ENCODE measurements at places on chromosomes 2 and 18.

DNA sequence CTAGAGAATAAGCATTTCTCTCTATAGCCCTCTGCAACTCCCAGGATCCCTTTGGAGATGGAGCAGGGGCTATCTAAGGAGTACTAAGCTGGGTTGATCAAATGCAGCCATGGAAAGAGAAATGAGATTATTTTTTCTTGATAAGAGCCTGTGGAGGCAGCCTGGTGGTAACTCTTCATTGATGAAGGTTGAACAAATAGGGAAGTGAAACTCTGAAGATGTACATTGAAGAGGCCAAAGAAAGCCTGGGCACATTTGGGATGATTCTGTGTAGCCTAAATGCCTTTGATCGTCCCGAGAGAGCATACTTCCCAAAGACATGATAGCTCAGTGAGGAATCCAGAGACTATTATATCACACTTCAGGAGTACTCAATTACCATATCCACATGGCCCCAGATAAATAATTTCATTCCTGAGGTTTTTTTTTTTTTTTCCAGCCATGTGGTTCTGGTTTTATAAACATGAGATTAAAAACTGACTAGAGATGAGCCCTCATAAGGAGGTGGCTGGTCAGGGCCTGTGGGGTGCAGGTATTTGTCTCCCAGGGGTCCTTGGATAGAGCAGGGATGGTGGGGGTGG is 192.5 kb downstream of the TPGS2 start:
- no peak for DNase-seq

DNA sequence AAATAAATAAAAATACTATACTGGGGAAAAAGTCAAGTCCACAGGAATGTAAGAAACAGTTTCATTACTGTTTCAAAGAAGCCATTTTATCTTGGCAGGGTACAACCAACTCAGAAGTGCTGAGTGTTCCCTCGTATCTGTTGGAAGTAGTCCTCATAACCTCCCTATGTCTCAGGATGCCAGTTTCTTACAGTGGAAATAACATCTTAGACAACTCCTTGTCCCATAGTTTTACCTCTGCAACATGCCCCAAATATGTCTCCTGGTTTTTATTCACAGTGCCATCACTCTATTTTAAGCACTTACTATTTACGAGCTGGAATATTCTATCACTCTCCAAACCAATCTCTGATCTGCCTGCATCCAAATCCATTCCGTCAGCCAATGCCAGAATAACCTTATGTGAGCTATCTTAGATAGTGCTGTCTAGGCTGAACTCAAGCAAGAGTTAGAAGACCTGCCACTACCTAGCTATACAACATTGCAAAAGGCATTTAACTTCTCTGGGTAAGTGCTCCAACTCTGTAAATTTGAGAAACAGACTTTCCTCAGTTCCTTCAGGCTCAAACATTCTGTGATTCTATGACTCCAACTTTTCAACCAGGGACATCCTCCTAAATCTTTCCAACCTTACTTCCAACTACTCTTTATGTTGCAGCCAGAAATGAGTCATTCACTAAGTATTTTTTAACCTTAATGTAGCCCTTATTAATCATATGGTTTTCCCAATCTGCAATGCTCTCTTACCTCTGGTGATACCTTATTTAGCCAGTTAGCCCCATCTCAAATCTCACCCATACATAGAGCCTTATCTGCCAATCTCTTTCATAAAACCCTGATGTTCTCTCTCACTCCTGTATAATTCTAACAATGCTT is 66.7 kb downstream of the RTN4 start:
- peak; percentile 27 for DNase-seq

GRCh38 chr18:50009773-50010335 is 185.1 kb downstream of the MYO5B start:
- DNase-seq = no peak

- DNase-seq = no peak
Measured at GRCh38 chr2:45554073-45554741, 56.9 kb downstream of the SRBD1 start.

- DNase-seq = no peak
Measured at GRCh38 chr2:27021253-27022049, 11.3 kb upstream of the TMEM214 start.

DNA sequence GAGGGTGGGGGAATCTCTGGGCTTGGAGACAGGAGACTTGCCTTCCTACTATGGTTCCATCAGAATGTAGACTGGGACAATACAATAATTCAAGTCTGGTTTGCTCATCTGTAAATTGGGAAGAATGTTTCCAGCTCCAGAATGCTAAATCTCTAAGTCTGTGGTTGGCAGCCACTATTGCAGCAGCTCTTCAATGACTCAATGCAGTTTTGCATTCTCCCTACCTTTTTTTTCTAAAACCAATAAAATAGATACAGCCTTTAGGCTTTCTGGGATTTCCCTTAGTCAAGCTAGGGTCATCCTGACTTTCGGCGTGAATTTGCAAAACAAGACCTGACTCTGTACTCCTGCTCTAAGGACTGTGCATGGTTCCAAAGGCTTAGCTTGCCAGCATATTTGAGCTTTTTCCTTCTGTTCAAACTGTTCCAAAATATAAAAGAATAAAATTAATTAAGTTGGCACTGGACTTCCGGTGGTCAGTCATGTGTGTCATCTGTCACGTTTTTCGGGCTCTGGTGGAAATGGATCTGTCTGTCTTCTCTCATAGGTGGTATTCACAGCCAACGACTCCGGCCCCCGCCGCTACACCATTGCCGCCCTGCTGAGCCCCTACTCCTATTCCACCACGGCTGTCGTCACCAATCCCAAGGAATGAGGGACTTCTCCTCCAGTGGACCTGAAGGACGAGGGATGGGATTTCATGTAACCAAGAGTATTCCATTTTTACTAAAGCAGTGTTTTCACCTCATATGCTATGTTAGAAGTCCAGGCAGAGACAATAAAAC is 6.5 kb downstream of the TTR start:
- DNase-seq = peak; percentile 12

DNA sequence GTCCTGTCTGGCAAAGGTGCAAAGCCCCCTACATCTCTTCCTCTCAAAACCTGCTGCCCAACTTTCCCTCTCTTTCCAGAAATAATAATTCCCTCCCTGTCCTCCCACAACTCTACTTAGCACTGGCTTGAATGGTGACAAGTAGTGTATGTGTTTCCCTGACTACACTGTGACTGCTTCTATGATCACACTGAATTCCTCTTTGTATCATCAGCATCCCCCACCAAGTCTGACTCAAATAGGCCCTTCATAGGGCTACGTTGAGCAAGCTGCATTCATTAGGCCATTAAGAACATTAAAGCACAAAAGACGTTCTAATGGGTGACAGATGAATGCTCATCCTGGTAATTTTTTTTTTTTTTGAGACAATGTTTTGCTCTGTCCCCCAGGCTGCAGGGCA is 13.7 kb upstream of the ST3GAL5 start:
- DNase-seq = peak; percentile 22

GRCh38 chr2:40741532-40741931 is 289.6 kb upstream of the SLC8A1 start:
- DNase-seq = no peak

DNA sequence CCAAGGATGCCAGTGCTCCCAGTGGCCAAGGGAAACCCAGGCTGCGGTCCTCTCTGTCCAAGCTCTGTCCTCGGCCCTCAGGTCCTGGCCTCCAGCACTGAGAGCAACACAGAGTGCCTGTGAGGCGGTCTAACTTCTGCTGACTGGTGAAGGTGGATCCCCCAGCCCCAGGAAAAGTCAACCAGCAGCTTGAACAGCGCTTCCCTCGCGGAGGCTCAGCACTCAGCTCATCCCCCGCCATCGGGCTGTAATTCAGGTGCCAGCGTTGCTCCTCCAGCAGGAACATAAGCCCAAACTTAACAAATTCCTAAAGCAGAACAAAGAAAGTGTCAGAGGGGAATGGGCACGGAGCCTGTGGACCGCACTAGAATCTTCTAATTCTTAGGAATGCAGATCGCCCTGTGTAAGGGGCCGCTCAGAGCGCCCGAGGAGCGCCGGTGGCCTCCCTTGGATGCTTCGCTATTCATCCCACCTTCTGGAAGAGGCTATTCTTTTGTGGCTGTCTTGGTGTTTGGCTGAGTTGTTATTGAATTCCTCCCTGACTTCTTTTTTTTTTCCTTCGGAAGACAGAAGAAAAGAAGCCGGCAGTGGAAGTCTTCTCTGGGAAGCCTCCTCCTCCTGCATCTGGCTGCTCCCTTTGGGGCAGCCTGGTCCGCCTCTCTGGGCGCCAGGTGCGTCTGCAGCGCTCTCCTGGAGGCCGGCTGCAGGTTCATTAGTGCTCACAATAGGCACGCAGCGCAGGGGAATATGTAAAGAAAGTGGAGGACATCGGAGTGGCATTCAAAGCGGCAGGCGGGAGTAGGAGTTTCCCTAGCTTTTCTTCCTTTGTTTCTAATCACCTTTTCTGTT is 905.6 kb downstream of the TSN start:
- DNase-seq = no peak

DNA sequence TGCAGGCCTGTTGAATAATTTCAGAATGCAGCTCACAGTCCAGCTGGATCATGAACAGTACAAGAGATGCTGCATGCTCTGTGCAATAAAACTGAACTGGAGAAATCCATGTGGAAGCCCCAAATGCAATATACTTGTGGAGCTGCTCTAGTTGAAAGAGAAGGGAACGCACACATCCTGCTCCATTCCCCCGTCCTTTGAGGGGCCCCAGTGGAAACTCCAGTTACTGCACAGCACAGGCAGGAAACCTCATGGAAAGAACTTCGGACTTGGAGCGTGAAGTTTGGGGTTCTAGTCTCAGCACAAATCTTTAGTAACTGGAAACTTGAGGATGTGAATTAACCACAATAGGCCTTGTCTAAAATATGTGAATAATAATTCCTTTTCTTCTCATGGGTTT is 73.2 kb downstream of the PLA2R1 start:
- no peak for DNase-seq

GRCh38 chr2:10538224-10538894 is 90.2 kb upstream of the ODC1 start:
- DNase-seq = no peak

DNA sequence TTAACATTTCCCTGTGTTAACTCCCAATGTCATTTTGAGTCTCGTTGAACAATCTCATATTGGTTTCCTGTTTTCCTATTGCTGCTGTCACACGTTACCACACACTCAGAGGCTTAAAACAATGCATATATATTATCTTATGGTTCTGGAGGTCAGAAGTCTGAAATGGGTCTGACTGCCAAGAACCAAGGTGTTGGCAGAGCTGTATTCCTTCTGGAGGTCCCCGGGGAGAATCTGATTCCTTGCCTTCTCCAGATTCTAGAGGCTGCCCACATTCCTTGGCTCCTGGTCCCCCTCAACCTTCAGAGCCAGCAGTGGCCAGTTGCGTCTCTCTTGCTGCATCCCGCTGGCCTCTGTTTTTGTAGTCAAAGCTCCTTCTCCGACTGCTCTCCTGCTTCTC is 17.5 kb downstream of the COL4A4 start:
- DNase-seq = no peak

DNA sequence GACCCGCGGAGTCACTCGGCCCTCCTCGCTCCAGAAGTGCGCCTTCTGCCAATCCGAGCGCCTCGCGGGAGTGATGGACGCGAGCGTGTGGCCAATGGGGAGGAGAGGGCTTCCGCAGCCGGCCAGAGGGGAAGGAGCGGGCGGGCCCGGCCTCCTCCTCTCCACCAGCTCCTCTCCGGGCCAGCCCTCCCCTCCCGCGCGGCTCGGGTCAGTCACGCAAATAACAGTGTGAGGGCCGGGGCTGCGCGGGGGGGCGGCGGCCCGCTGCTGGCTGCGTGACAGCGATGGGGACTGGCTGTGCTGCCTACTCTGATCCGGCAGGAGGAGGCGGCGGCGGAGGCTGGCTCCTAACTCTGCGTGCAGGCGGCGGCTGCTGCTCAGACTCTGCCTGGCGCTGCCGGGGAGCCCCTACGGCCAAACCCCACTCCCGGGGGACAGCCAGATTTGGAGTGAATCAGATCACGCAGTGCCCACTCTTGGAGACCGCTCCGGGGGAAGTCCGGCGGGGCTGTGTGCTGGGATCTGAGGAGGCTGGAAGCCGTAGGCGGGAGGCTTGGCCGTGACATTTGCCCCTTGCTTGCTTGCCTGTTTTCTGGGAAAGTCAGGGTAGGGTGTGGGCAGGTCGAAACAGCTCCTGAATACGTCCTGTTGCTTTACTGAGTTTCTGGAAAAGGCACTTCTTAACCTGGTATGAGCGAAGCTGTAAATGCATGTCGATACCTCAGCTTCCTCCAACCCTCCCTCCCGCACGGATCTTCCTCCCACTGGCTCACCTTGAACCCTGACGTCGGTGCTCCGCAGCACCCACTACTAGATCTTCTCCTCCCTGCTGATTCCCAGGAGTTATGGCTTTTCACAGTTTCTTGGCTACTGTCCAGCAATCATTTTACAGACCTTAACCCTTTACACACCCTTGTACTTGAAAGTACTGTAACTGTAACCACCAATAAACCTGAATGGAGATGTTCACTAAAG is 97.9 kb upstream of the SERTAD2 start:
- DNase-seq = peak; percentile 33

DNA sequence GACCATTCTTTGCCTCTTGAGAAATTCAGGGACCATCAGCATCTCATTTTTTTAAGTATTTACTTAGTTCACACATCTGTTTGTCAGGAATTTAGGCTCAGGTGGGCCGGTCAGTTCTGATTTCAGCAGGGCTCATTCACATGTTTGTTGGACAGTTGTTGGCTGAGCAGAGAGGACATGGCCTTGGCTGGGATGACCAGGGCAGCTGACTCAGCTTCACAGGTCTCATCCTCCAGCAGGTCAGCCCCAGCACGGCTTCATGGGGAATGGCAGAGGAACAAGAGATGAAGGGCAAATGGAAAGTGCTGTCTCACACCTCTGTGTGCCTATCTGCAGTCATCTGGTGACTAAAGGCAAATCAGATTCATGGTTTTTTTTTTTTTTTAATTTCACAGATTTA is 136.1 kb upstream of the TMEM200C start:
- DNase-seq = no peak

- peak; percentile 3 for DNase-seq
Measured at GRCh38 chr2:223692191-223692947, 90.2 kb upstream of the SCG2 start.

- DNase-seq = no peak
Measured at GRCh38 chr2:61557381-61557780, 19.2 kb upstream of the XPO1 start.

DNA sequence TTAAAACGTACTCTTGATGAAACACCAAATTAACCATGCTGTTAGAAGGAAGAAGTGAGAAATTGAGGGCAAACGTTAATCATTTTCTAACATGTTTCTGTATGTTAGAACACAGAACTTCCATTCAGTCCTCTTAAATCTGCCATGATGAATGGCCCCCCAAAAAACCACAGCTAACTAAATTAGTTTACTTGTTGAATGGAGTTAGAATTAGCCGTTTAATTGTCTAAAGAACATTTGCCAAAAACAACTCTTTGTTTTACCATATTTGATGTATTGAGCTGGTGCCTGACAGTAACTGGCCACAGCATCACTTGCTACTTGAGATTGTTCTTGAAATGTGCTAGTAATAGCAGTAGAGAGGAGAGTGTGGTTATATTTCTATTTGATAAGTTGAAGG is 12.7 kb downstream of the CCNYL1 start:
- no peak for DNase-seq

DNA sequence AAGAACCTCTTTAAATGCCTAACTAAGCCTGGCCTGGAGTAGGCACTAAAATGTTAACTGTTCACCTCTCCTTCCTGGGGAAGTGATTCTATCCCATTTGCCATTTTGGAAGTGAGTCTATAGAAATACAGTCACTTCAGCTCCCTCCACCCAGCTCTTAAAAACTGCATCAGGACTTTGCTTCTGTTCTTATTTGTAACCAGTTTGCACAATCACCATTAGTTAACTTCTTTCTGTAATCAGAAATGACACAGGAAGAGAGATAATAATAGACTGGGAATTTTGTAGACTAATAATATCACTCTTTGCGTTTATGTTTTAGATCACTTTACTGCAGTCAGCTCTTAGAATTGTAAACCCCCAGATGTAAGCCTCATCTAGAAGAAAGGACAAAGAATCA is 16.0 kb upstream of the MARCO start:
- DNase-seq = no peak
